ENCODE measurements at places on chromosomes 2 and 18.

DNA sequence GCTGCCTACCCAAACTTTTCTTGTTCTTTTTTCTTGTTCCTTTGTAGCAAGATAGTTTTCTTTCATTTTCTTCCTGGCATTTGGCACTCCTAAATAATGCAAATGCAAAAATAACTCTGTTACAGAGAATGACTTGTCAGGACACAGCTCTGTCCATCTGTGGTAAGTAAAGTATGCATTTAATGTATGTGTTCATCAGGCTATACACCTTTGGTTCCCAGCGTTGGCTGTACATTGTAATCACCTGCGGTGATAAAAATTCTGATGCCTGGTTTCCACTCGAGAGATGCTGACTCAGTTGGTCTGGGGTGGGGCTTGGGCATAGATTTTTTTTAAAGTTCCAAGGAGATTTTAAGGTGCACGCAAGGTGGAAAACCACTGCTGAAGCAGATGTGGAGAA, at the start of gene SERPINB13:
Gene SERPINB13, plus strand, starts transcription at position 378 of the 400 bp plus-strand sequence. CDS start 1,325 bp downstream, outside the sequence.
- no peak for DNase-seq

DNA sequence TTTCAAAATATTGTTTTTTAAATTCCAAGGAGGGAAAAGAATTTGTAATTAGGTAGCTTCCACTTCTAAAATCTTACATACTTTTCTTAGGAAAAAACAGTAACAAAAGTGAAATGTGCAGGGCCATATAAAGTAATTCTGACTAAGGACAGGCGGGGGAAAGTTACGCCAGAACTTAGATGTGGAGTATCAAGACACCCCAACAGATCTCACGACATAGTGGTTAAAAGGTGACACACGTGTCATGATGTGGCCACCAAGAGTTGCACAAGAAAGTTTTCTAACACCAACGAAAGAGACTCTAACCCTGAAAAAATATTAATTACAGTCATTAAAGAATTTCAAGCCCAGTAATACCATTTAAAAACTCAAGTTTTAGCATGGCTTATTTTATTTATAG, 51.0 kb downstream of the KIDINS220 start:
- DNase-seq, result no peak

DNA sequence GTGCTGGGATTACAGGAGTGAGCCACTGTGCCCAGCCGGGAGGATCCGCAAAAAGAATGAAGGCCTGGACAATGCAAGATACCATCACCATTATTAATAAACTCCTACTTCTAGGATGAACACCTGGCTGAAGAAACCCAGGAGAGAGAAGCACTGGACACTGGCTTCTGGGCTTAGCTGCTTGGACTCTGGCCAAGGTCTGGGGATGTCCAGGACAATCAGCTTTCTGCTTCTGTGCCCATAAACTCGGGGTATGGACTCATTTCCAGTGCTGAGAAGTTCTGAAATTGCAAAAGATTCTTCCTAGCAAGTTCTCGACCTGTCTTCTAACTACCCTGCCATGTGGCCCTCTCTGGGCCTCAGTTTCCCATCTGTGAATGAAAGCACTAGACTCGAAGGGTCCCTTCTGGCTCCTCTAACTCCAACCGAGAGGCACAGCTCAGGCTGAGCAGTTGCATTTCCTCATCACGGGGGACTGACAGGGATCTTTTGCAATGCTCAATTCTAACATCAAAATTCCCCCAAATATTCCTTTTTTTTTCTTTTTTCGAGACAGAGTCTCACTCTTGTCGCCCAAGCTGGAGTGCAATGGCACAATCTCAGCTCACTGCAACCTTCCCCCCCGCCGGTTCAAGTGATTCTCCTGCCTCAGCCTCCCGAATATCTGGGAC, 2.4 kb upstream of the SH2D6 start:
- DNase-seq, result no peak

DNA sequence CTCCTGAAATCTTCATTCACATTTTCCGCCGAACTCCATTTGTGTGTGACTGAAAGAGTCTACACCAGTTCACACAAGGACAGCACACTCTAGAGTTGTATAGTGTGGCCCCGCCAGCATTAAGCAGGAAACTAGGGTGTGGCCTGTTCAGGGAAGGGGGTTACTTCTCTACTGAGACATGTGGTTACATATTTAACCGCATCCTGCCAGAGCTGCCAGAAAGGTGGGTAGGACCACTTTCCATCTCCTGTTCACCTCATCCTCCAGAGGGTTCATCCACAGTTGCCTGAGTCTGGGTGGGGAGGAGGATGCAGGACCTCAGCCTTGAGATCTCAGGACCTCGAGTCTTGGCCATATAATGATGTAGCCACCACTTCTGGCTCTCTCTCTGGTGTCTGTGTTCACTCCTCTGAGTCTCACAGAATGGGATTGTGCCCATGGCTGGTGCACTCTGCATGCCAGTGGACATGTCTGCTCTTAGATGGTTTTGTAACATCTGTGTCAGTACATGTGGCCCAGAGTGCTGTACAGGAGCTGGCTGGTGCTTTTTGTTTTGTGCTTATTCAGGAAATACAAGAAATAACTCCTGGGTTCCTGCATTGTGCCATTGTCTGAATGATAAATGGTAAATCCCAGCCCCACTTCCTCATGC, 7.7 kb upstream of the SP140L start:
- DNase-seq, result peak; percentile 27

DNA sequence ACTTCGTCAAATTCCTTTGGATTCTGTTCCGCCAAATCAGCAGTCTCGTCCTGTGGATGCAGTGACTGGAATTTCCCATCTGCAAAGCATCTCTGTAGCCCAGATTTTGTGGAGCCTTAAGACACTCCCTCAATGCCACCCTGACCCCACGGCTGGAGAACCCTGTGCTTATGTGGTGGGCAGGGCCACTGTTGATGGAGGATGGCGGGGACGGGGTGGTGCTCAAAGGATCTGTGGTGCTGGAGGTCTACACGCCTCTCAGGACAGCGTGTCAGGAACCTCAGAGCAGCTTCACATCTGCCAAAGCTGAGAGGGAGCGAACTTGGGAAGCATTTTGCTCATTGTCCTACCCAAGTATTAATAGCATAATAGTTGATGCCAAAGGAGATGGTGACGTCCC, 200.1 kb downstream of the MGAT5 start:
- no peak for DNase-seq

GRCh38 chr2:38284971-38285370, 92.1 kb downstream of the ATL2 start:
- no peak for DNase-seq

GRCh38 chr2:65231121-65231520, 3.5 kb downstream of the ACTR2 start:
- no peak for DNase-seq

DNA sequence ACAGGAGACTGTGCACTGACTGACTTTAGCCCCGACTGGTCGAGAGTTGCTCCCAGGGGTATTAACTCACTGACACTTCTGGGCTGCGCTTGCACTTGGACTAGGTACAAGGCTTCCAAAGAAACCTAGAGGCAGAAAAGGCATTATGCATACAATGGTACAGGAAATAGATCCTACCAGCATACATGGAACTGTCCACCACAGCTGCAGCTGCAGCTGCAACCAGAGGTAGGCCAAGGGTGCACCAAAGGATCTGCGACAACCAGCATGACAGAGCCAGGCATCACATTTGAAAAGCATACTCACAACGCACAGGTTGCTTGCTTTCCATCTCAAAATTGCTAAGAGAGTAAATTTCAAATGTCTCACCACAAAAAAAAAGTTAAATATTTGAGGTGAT, 22.6 kb upstream of the PGAP1 start:
- no peak for DNase-seq

DNA sequence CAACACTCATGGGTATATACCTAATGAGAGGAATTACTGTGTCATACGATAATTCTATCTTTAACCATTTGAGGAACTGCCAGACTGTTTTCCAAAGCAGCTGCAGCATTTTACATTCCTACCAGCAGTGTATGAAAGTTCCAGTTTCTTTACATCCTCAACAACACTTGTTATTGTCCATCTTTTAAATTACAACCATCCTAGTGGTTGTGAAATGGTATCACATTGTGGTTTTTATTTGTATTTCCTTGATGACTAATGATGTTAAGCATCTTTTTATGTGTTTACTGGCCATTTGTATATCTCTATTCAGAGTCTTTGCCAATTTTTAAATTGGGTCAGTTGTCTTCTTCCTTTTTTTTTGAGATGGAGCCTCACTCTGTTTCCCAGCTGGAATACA, 4.0 kb upstream of the CKAP2L start:
- DNase-seq, result no peak

- no peak for DNase-seq
Measured at GRCh38 chr2:3390041-3390440, 10.5 kb downstream of the TRAPPC12 start.

DNA sequence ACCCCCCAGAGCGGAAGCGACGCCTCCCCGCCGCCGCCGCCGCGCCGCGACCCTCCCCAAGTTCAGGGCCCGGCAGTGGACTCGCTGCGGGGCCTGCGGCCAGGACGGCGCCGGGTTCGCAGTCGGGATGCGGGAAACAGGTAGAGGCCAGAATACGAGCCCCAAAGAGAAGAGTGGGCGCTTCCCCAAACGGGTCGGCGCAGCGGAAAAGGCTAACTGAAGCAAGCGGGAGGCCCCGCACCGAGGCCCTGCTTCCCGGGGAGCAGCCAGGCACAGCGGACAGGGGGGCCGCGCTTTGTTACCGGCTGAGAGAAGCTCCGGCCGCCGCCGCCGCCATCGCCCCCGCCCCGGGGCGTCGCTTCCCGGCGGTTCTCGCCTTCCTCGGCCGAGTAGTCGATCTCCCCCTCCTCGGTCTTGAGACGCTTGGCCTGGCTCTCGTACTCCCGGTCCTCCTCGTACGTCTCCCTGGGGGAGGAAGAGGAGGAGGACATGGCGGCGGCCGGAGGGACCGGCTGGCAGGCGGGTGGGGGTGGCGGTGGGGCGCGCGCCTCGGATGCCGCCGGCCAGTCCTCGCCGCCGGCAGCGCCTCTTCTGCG, 494 bp downstream of the HNRNPLL start:
- peak; percentile 11 for DNase-seq

GRCh38 chr18:8769509-8770095, 64.2 kb downstream of the MTCL1 start:
- DNase-seq, result no peak

DNA sequence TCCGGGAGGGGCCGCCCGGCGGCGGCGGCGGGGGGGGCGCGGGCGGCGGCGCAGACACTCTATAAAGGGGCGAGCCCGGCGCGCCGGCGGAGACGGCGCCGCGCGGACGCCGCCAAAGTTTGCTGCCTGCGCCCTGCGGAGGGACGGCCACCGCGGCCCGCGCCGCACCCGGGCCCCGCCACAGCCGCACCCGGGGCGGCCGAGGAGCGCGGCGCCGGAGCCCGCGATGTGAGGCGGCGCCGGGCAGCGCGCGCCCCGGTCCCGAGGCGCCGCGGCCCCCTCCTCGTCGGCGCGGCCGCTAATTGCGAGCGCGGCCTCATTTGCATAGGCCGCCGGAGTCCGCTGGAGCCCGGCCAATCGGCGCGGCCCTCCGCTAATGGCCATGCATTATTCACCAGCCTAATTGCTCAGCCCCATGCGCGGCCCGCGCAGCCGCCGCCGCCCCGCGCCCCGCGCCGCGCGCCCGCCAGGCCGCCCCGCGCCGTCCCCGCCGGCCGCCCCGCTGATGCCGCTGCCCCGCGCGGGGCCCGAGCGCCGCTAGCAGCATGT, at the start of gene SALL3:
Gene SALL3, plus strand, starts transcription at position 89 of the 549 bp plus-strand sequence. Its CDS starts 457 bp downstream, at position 546.
- no peak for DNase-seq

DNA sequence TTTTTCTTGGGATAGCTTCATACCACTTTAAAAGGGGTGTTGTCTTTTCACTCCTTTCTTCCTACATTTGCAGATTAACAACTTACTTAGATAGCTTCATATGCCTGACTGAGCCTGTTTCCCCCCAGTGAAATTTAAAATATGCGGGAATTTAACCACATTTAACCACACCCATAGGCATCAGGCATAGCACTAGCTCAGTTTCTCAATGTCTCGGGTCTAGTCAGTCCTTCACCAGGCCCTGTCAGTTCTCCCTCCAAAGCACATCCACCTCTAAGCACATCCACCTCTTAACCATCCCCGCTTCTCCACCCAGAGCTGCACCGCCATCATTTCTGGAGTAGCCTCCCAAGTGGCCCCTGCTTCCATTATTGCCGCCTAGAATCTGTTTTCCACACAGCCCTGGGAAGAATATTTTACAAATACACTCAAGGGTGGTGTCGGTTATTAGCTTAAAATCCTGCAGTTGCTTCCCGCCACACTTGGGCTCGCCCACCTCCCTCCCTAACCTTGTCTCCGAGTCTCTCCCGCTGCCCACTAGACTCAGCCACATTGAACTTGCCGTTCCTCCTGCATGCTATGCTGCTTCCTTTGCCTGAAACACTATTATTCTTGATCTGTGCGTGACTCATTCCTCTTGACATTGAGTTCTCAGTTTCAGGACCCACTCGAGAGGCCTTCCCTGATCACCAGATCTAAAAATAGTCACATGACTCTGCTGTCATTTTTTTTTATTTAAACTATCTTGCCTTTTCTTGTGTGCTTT, 68.3 kb downstream of the SPTBN1 start:
- DNase-seq, result no peak

GRCh38 chr18:45856531-45856930, 31.1 kb downstream of the SIGLEC15 start:
- DNase-seq, result no peak

DNA sequence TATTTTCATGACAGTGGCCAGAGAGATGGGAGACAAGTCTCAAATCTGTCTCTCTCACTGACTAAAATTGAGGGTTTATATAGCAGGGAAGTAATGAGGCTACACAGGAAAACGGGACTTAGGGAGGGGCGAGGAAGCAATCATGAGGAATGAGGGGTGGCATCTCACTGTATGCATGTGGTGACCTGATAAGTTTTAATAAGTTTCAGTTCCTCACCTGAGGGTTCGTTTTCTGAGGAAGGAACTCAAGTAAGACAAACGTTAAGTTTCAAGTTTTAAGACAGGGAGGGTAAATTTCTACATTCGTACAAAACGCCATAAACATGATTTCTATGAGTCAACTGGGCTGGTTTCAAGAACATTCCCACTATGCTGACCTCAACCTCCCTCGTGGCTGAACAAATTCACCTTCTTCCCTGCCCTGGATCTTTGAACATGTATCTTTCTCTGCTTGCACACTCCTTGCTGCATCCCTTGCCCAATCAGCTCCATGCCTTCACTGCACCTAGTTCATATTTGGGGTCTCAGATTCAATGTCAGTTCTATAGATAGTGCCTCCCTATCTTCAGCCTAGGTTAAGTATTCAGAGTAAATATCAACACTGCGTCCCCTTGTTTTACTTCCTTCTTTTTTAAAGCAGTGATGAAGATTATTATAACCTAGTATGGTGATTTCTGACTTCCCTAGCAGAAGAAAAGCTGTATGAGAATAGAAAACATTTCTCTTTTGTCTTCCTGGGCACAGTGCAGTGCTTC, 53.3 kb upstream of the CNTNAP5 start:
- no peak for DNase-seq

Measured in activated T-helper 1 cell treated with anti-CD3 and anti-CD28 coated beads, Interleukin-2, amount 50 U/mL, for 16 hours (primary cell).